NCI-H187 (cell line): ENCODE measurements at places on chromosomes 11 and 22.
A peak's percentile ranks its signal among the peaks of the same experiment; 100 is the strongest.

DNA sequence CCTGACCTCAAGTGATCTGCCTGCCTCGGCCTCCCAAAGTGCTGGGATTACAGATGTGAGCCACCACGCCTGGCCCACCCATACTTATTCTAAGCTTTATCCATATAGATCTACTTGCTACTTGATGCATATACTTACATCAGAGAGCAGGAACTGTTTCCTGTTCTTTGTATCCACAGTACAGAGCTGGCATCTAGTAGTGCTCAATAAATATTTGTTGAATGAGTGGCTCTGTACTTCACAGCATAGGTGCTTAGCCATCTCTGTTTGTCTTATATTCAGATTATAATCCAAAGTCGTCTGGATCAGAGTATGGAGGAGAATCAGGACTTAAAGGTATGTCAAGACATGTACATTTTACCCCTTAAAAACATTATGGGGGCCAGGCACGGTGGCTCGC lies 38.6 kb upstream of the DLAT start:
- DNase-seq = no peak

GRCh38 chr11:107961480-107961879 lies 33.2 kb downstream of the RAB39A start:
- DNase-seq = no peak

- DNase-seq = no peak
Observed at GRCh38 chr11:27231530-27231929, 131.5 kb downstream of the CCDC34 start.

- no peak for DNase-seq
Observed at GRCh38 chr22:24186352-24186740, 5.1 kb downstream of the SUSD2 start.

DNA sequence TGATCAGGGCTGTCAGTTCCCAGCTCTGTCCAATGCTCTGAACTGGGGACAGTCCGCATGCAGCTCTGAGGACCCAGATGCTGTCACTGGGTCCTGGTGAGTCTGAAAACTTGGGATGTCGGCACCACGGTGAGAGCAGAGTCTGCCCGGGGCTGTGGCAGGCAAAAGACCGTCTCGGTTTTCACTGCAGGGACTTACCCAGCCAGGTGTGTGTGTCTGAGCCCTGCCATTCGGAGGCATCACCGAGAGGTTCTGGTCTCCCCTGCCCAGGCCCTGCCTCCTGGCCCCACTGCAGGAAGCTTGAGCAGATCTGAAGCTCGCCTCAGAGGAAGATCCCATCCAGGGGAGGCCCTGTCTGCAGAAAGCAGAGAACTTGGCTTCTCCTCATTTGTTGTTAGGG lies 5.2 kb downstream of the TP53AIP1 start:
- no peak for DNase-seq

- no peak for DNase-seq
Observed at GRCh38 chr11:110463153-110463552, 33.4 kb downstream of the FDX1 start.

GRCh38 chr11:27116684-27117083 lies 76.1 kb downstream of the BBOX1 start:
- DNase-seq = no peak

- DNase-seq = peak; percentile 2
Observed at GRCh38 chr22:27919942-27920755, 1.1 kb upstream of the PITPNB start.

- peak; percentile 26 for DNase-seq
Observed at GRCh38 chr11:12460466-12460865, 83.1 kb downstream of the PARVA start.

DNA sequence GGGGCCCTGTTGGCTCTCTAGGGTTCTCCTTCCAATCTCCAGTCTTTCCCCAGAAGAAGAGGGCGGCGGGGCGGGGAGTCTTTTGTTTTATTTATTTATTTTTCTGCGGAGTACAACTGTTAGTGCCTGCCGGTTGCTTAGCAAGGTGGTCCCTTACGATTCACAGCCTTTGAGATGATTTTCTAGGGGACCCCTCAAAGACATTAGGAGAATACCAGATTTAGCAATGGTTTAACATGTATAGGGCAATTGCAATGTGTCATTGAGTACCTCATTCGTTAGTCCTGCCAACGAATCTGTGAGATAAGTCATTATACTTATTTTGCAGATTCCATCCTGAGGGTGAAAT lies 307 bp upstream of the MRPL16 start:
- DNase-seq = no peak

DNA sequence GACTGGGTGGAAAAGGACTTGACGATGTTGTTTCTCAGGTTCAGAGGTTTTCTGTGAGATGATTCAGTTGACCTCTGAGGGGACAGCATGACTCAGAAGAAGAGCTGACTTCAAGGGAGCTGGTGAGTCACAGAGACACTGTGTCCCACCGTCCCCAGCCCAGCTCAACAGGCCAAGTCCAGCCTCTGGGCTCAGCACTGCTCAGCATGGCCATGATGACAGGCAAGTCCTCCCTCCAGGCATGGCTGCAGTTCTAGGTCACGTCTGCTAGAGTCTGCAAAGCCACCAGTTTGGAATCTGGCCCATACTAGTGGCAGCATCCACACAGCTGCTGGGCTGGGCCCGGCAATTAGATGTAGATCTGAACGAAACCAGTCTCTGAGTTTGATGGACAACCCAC lies 12.9 kb downstream of the TRIM29 start:
- no peak for DNase-seq

GRCh38 chr11:65958774-65959420 lies 2.6 kb upstream of the SART1 start:
- no peak for DNase-seq

- DNase-seq = no peak
Observed at GRCh38 chr11:108669711-108670110, 4.8 kb downstream of the DDX10 start.

- no peak for DNase-seq
Observed at GRCh38 chr22:48920776-48921241, 906.9 kb downstream of the BRD1 start.

DNA sequence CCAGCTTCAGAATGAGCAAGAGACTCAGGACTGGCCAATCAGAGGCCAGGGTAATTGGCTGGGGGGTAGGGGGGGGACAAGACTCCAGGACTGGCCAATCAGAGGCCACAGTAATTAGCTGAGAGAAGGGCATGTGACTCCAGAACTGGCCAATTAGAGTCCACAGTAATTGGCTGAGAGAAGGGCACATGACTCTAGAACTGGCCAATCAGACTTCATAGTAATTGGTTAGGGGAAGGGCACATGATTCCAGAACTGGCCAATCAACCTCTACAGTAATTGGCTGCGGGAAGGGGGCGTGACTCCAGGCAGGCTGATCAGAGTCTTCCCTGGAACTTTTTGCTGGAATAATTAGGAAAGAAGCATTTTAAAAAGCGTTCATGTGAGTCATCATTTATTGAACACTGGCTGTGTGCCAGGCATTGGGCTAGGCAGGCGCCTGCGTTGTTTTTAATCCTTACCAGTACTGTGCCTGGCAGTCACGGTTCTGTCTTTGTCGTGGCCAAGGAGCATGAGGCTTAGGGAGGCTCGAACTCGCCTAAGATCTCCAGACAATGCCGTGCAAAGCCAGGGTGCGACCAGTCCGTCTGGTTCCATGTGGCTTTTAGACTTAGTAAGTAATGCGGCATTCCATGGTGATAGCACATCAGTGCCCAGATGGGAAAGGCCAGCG lies 508.1 kb downstream of the TBC1D22A start:
- DNase-seq = no peak

GRCh38 chr11:10318527-10318802 lies 13.6 kb downstream of the ADM start:
- no peak for DNase-seq

DNA sequence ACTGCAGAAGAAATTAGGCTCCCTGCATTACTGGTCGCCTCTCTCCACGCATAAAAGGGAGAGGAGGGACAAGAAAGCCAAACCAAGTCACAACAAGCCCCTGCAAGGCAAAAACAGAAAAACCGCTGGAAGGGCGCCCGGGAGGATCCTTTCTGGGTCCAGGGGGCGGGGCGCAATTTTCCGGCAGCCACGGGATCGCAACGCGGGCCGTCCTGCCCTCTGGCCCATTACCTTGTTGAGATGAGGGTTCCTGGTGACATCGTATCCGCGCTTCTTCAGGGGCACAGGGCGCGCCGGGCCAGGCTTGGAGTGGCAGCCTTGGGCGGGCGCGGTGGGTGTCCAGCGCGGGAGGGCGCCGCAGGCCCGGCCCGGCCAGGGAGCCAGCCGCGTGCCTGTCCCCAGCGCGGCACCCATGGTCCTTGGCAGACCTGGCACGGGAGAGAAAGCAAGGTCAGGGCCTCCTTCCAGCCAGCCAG lies 847 bp downstream of the ME3 start:
- DNase-seq = peak; percentile 37

- DNase-seq = no peak
Observed at GRCh38 chr11:118194835-118195627, 18.6 kb upstream of the SCN2B start.

DNA sequence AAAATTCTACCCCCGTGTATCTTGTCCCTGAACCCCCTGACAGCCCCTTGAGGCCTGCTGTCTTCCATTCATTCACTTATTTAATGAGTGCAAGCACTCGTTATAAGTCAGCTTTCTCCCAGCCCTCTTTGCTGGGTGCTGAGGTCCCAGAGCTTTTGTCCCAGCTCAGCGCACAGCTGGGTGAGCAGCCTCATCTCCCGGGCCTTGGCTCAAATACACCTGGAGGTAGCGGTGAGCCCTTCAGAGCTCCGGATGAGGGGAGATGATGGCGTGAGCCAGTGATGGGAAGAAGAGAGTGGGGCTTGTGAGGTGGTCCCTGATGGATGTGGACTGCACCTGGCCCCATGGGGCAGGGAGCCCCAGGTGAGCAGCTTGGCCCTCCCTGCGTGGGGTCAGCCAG lies 18.1 kb upstream of the ARHGAP8 start:
- no peak for DNase-seq

GRCh38 chr11:61966734-61967115 lies 709 bp downstream of the FTH1 start:
- DNase-seq = no peak

- no peak for DNase-seq
Observed at GRCh38 chr11:10674911-10675440, 18.6 kb downstream of the IRAG1 start.

DNA sequence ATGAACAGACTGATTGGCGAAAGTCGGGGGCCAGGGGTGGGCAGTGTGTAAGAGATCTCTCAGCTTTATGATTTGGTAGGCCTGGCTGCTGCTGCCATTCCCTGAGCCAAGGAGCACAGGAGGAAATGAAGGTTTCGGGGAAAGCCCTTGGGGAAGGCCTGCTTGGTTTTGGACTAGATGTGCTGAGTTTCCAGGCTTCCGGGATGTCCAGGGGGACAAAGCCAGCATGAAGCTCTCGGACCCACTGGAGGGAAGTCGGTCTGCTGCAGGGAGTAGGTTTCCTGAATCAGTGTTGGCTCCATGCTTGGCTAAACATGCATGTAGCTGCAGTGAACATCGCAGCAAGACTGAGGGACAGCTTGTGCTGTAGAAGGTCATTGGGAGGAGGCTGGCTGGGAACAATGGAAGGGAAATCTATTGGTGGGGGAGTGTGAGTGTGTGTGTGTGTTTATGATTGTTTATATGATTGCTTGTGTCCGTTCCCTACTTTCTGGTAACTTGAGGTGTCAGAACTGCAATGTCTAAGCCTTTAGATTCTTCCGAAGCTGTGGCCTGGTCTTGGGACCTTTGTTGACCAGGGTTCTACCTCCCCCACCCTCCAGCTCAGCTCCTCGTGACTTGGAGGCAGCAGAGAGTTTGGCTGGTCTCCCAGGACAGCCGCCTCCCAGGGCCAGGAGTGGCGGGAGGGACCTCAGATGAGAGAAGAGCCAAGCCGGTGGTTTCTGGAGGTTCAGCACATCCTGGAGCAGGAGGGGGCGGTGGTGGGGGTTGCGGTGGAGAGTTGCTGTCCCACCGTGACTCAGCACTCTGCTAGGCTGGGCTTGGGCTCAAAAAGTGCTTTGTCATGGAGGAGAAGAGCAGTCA lies 4.0 kb upstream of the FTH1 start:
- DNase-seq = peak; percentile 9

DNA sequence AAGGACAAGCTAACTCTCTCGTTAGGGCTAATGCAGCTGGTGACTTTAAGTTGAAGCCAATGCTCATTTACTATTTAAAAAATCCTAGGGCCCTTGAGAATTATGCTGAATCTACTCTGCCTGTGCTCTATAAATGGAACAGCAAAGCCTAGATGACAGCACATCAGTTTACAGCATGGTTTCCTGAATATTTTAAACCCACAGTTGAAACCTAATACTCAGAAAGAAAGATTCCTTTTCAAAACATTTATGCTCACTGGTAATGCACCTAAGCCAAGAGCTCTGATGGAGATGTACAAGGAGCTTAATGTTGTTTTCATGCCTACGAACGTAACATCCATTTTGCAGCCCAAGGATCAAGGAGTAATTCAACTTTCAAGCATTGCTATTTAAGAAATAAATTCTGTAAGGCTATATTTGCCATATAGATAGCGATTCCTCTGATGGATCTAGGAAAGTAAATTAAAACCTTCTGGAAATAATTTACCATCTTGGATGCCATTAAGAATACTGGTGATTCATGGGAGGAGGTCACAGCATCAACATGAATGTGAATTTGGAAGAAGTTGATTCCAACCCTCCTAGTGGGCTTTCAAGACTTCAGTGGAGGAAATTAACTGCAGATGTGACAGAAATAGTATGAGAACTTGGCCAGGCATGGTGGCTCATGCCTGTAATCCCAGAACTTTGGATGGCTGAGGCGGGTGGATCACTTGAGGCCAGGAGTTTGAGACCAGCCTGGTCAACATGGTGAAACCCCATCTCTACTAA lies 14.5 kb downstream of the XNDC1N start:
- no peak for DNase-seq

GRCh38 chr11:64492561-64492960 lies 98.5 kb upstream of the SLC22A12 start:
- no peak for DNase-seq

DNA sequence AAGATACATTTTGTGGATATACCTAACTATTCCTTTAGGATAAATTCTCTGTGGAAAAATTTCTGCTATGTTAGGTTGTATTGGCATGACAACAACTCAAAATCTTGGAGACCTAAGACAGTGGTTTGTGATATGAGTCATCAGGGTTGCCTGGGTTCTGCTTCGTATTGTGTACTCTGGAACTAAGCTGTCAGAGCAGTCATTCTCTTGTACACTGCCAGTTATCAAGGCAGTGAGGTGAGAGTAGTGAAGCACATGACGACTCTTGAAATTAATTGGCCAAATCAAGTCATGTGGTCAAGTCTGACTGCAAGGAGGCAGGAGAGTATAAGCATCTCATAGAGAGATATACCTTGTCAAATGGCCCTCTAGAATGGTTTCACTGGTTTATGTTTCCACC lies 104.4 kb downstream of the FANCF start:
- DNase-seq = no peak
